ENCODE measurements at places on chromosomes 5 and 9. TPM values are rescaled to one million over a fixed set of nuclear protein-coding genes. Genes with fewer than 3 reads are reported as not detected.

DND1 gene
- total RNA-seq, result 2.5 TPM

GRCh38 chr5:30698217-30698616 is 495.3 kb upstream of the CDH6 start:
- DNase-seq, result no peak

PRDM9 gene
- not detected for total RNA-seq

GRCh38 chr9:122349201-122349600 is 21.6 kb upstream of the PTGS1 start:
- no peak for DNase-seq

GRCh38 chr9:35096035-35096849 is at the start of gene PIGO:
PIGO (minus strand) TSS chr9:35096591; CDS start chr9:35095565, 1,026 bp downstream.
- peak; percentile 93 for DNase-seq

DNA sequence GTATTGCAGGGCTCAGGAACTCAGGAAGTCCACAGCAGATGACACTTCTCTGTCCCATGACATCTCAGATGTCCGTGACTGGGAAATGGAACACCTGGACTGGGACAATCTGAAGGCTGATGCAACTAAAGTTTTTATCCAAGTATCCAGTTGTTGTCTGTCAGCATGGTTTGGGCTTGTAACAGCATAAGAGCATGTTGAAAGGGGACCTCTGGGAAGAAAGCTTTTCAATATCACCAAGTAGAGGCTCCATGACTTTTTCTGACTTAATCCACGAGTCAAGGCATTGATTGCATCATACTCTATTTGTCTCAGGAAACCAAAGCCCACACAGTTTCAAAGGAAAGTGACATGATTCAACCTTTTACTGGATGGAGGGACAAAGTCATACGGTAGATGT is 807.7 kb downstream of the MTRR start:
- DNase-seq, result no peak

PAIP1 gene
- 49.2 TPM for total RNA-seq

GRCh38 chr9:131094622-131095021 is 1.7 kb upstream of the AIF1L start:
- DNase-seq, result no peak

DNA sequence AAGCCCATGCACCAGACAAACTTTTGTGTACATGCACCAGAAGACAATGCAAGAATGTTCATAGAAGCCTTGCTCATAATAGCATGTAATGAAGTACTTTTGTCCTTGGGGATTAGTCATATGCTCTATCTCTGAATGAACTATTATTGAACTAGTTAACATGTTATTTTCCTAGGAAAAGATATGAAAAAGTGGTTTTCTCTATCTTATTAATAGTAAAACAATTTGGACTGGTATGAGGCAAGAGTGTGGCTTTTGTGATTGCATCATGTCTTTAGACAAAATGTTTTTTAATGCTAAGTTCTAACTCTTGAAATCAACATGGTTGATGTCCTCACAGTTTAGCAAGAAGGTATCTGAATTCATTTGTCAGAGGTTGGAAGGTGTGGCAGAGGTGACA is 55.7 kb upstream of the SPDL1 start:
- DNase-seq, result no peak

DNA sequence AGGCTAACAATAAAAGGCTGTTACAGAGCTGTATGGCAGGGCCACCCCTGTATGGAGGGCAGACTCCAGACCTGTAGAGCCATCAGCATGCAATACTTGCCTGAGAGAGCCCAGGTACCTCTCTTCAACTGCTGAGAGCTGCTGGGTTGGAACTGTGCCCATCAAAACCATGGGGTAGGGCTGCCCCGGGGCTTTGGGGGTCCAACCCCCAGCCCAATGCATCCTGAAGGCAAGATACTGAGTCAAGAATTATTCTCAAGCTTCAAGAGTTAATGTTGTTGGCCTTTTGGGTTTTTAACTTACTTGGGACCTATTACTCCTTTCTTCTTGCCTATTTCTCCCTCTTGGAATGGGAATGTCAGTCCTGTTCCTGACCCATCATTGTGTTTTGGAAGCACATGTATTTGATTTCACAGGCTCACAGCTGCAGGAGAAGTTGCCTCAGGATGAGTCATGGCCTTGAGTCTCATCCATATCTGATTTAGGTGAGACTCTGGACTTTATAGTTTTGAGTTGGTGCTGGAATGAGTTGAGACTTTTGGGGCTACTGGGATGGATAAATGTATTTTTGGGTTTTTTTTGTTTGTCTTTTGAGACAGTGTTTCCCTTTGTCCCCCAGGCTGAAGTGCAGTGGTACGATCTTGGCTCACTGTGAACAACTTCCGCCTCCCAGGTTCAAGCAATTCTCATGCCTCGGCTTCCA is 21.0 kb upstream of the CDK7 start:
- no peak for DNase-seq

DNA sequence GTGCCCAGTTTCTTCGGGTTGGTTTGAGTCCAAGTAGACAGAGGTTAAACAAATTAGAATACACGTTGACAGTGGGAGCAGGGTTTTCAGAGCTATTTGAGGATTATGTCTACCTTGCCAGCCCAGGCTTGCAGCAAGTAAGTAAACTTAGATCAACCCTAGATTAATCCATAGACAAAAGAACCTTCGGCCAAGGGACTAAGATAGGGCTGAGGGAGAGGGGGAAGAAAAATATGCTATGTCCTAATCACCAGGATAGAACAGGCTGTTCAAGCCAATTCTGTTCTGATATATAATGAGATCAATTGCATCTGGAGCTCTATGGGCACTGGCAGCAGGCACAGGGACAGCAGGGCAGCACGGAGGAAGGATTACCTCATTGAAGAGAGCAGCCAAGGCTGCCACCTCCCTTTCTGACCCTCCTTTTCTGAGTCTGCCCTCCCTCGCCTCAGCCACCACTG is 377.7 kb downstream of the PIK3R1 start:
- DNase-seq, result no peak

- DNase-seq, result no peak
Measured at GRCh38 chr9:35918780-35919179, 9.5 kb downstream of the SPAAR start.

DNA sequence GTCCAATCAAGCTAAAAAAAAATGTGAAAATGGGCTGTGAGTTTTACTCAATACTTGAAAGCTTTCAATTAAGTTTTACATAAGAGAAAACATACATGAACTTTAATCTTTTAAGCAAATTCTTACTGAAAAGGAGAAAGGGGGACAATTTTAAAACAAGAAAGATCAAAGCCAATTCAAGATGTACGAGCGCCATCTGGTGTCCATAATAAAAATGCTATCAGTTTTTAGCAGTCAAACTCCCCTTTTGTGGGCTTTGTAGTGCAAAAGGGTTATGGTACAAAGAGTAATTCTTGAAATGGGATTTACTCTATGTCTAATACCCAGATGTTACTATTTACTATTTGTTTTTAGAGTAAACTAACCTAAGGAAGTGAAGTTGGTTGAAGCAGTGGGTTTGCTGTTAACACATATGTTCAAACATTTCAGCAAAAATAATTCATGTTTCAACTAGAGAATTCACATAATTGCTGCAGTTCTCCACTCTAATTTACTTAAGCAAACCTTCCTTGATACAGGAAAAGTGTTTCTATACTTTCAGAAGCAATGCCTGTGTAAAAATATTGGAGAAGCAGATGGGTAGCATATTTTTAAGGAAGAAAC is 228.2 kb upstream of the TYRP1 start:
- no peak for DNase-seq

DNA sequence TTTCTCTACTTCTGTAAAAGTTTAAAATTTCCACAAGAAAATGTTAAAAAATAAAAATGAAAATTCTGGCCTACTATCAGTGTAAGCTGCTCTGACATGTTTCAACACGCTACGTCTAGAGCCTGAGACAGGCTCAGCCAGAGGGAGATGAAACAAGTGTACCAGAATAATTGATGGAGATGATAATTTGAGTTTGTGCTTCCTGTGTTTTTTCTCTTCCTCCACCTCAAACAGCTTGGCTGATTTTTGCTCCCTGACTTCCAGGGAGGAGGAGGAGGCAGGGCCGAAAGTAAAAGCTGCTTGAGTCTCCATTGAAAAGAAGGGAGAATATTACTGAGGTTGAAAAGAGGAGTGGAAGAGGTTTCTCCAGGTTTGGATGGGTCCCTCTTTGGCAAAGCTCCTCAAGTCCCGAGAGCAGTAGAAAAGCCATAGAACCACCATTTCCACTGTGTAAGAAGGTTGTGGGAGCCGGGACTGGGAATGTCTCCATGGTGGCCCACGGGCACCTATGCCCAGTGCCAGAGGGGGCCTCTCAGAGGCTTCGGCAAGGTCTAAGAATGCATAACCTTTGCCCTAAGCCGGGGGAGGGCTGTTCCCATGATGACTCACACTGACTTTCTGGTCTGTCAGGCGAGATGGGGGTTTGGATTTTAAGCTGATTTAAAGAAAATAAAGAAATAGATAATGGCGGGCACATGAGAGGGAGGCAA is 95.1 kb downstream of the HRH2 start:
- no peak for DNase-seq

MYOZ3 gene
- 0.21 TPM for total RNA-seq

- no peak for DNase-seq
Measured at GRCh38 chr5:140365941-140366340, 5.9 kb downstream of the SLC4A9 start.

DNA sequence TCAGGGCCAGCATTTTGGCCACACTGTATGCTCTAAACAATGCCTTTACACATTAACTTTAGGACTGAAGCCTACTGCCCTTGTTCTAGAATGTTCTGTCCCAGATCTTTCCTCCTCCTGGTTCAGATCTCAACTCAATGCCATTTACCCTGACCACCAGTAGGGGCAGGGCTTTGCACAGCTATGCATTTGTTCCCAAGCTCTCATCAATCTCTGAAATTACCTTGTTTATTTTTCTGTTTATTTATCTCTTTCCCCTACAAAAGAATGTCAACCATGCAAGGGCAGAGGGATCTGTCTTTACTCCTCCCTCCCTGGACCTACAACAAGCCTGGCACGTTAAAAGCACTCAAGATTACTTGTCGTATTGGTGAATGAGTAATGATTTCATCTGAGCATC is 612.9 kb downstream of the BNC2 start:
- DNase-seq, result no peak

All from activated CD4-positive, alpha-beta memory T cell treated with anti-CD3 and anti-CD28 coated beads for 36 hours (primary cell).